ENCODE measurements at places on chromosomes 4 and X.

DNA sequence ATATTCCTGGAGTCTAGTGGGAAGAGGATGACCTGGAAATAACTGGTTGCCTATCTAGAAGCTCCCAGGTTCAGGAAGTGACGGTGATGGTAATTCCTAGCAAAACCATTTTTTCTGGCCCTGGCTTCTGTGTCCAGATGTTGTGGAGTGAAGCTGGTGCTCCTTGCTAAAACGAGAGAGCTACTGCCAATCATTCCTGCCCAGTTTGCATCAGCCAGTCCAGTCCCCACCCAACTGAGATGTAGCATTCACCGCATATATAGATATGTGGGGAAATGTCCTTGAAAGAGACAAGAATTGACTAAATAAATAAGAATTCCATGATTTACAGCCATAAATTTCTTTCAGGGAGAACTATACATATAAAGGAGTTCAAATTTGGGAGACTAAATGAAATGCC, 6.3 kb downstream of the HPGDS start:
- no peak for DNase-seq

- DNase-seq: no peak
Measured at GRCh38 chr4:47650584-47651130, 165.6 kb downstream of the ATP10D start.

- peak; percentile 53 for DNase-seq
Measured at GRCh38 chrX:147850875-147851274, 60.8 kb upstream of the FMR1 start.

- no peak for DNase-seq
Measured at GRCh38 chr4:129355516-129355915, 259.6 kb downstream of the C4orf33 start.

GRCh38 chrX:63754136-63754859, 30.7 kb downstream of the ARHGEF9 start:
- DNase-seq: peak; percentile 5

DNA sequence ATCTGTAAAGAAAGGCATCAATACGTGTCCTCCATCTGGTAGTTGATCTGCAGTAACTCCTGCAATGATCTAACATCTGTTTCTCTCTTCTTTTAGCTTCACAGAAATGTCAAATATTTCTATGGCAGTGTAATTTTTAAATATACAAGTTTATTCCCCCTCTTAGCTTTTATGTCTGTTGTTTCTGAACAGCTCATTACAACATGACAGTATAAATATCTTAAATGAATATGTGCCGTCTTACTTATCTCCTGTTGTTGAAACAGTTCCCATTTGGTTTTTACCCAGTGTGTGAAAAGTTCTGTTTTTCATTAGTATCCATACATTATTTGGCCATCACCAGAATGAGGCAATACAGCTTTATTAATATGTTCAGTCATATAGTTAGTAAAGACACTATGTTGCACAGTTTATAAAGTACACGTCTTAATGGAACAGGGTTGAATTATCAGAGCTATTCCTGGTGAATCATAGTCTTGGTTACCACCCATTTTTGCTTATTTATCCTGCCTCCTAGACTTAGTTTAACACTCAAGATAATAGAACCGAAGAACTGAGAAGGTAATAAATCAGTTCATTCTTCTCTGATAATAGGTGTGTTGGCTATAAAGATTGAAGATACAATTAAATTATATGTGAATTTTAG, 321.6 kb downstream of the TENM3 start:
- DNase-seq: no peak

All from MV-4-11 (cell line).